ENCODE measurements at places on chromosomes 2 and 18.

DNA sequence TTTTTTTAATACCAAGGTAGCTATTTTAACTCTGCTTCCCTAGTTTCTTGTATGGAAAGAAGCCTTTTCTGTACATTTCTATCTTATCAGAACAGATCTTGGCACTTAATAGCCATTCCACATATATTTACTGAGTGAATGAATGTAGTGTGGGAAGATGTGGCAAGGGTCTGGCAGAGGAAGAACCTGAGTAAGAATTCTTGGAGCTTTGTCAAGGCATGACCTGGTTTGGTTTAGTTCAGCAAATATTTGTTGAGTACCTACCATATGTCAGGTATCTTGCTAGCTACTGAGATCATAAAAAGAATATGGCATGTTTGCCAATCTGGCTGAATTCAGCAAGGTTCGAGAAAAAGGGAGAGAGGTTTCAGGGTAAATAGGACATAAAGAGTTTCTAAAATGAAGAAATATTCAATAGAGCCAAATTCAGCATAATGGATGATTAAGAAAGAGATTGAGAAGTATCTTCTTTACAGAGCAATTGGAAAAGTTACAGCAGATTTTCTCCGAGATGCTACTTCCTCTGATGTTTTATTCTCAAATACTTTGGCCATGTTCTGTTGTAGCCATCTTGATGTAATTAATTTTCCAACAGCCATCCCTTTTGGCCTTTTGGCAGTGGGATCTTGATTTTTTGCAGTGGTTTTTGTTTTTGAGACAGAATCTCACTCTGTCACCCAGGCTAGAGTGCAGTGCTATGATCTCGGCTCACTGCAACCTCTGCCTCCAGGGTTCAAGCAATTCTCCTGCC, 21.7 kb upstream of the MEP1B start:
- DNase-seq, result no peak

GRCh38 chr2:240144649-240145261, 4.3 kb upstream of the OTOS start:
- DNase-seq, result no peak

DNA sequence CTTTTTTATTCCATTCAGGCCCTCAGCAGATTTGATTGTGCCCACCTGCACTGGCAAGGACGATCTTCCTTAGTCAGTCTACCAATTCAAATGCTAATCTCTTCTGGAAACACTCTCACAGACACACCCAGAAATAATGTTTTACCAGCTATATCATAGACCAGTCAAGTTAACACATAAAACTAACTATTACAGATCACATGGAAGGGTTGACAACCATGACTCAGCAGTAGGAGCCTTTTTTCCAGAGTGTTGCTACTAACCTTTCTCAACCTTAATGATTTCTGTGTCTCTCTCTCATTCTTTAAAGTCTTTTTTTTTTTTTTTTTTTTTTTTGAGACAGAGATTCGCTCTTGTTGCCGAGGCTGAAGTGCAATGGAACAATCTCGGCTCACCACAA, 143.5 kb upstream of the MSH6 start:
- no peak for DNase-seq

DNA sequence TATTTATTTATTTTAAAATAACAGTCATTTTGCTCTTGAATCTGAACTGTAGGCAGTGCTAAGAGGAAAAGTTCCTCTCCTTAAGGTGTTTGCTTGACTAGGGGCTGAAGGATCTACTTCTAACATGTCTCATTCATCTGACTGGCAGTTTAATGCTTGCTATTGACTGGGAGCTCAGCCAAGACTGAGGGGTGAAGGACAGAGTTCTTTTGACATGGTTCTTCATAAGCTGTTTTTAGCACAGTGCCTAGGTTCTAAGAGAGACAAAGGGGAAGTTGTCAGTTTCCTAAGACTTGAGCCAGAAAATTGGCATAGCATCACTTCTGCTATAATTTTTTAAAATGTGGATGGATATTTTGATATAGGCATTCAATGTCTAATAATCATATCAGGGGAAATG, 73.0 kb downstream of the COMMD1 start:
- DNase-seq, result no peak

DNA sequence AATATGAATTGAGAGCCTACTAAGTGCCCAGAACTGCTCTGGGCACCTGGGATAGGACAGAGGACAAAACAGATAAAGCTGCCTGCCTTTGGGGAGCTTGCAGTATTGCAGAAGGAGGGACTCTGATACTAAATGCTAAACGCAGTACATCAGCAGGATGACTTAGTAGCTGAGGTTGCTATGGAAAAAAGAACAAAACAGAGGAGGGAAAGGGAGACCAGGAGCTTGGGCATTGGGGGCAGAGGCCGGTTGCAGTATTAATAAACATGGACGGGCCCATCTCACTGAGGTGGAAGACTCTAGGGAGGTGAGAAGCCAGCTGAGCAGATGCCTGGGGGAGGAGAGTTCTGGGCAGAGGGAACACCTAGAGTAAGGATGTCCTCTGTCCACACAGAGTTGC, 66.1 kb upstream of the SP3 start:
- no peak for DNase-seq

- no peak for DNase-seq
Observed at GRCh38 chr18:50981381-50981780, 13.5 kb downstream of the ELAC1 start.

- no peak for DNase-seq
Observed at GRCh38 chr2:76546207-76546606, 835.5 kb upstream of the GCFC2 start.

GRCh38 chr2:190512539-190513095, 21.9 kb downstream of the NEMP2 start:
- no peak for DNase-seq

- no peak for DNase-seq
Observed at GRCh38 chr2:102120701-102121159, 21.8 kb upstream of the IL1R1 start.

DNA sequence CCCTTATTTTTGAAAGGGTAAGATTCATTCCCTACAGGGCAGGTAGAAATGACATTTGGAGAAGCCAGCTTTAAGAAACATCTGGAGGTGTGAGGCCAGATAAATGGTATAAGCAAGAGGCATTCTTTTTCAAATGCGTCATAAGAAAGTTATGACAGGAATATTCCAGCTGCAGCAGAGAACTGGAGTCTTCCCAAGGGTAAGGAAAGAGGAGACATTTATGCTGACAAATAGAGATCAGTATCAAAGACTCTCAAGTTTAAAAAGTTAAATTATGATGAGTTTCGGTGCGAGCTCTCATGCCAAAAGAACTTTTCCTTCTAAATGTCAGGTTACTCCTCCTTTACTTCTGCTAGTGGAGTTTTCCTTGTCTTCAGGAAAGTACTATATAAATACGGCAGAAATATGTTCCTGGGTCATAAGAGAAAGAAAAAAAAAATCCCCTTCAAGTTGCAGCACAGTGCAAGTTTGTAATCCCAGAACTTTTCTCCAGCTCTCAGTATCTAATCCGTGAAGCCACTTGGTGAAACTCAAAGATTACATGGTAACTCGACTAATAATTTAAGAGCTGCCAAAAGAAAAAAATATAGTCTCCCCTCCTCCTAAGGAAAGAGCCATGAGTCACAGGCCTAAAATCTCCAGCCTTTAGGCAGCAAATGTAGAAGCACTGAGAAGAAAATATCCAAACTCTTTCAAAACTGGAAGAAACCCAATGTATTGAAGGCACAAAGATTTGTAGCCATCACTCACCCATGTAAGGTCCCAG, 428.1 kb downstream of the MEIS1 start:
- no peak for DNase-seq

Data from left renal pelvis (tissue), 4 donors.